Suppressor macrophage treated with lipopolysaccharide for 1 hour (primary cell): ENCODE measurements at places on chromosomes 13 and 19.
A peak's percentile ranks its signal among the peaks of the same experiment; 100 is the strongest.

GRCh38 chr19:10430505-10431253, 10.3 kb downstream of the PDE4A start:
- DNase-seq: peak; percentile 88

- no peak for DNase-seq
These were observed 434.7 kb downstream of the DIAPH3 start for GRCh38 chr13:59728896-59729545.

GRCh38 chr19:54029930-54030490, 33.7 kb downstream of the VSTM1 start:
- DNase-seq: peak; percentile 84

DNA sequence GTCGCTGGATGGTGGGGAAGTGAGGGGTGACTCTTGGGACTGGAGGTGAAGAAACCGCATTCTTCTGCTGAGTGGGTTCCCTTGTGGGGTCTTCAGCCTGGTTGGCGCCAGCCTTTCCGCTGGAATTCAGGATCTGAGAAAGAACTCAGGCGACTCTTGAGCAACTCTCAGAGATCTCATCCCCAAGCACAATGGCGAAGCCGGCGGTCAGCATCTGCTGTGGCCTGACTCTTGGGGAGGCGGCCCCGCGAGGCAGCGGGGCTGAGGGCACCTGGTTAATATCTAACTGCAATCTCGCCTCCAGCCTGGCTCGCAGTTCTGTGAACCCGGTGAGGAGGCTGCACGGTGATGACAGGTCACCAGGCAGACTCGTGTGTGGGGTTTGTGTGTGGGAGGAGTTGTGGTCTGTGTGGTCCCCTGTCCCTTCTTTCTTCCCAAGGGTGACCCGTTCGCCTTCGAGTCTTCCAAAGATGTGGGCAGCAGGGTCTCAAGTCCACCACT, 883 bp downstream of the ZNF441 start:
- peak; percentile 41 for DNase-seq

GRCh38 chr13:46396341-46396740, 9.3 kb upstream of the RUBCNL start:
- DNase-seq: no peak

- DNase-seq: peak; percentile 25
These were observed 23.8 kb downstream of the ZSWIM9 start for GRCh38 chr19:48194041-48194843.

- no peak for DNase-seq
These were observed 16.8 kb upstream of the IGSF23 start for GRCh38 chr19:44596428-44597130.

DNA sequence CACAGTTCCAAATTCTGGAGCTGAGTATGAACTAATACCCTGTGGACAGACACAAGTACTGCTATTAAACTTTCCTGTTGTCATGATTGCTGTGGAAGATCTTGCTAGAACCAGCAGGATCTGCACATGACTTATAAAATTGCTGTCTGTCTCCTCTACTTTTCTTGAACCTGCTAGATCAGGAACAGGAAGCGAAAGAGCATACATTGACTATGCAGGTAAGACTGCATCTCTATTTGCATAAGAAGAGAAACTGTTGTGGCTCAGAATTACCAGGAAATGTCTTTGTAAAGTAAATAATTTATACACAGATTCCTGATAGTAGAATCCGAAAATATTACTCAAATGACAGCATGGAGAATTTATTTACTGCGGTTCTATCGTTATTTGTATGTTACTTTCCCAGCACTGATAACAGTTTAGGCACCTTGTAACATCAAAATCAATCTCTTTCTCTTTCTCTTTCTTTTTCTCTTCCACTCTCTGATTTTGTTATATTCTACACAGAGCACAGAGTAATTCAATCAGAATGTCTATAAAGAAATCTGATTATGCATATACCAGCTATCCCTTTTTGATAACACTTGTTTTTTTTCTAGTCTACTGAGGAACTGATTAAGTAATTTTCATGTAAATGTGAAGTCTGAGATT, 226.5 kb downstream of the MYO16 start:
- DNase-seq: no peak

- DNase-seq: peak; percentile 1
These were observed 27.7 kb downstream of the ZNF461 start for GRCh38 chr19:36638862-36639510.

- no peak for DNase-seq
These were observed 49.2 kb downstream of the POLR1D start for GRCh38 chr13:27670861-27671260.

GRCh38 chr19:18223860-18224524, 2.2 kb downstream of the PDE4C start:
- DNase-seq: peak; percentile 41

DNA sequence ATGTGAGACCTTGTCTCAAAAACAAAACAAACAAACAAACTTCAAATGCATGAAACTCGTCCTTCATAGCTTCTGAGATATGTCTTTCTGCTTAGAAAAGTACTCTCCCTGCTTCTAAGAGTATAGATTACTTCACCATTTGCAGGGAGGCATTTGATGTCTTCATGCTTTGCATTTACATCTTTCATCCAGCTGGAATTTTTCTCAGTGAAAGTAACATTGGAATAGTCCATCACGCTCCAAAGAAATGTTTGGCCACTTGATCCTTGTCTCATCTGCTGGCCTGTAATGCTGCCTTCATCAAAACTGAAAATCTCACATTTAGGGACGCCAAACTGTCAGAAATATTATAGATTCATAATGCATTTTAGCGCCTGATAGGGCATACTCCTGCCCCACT, 19.2 kb downstream of the PNMA8A start:
- no peak for DNase-seq

DNA sequence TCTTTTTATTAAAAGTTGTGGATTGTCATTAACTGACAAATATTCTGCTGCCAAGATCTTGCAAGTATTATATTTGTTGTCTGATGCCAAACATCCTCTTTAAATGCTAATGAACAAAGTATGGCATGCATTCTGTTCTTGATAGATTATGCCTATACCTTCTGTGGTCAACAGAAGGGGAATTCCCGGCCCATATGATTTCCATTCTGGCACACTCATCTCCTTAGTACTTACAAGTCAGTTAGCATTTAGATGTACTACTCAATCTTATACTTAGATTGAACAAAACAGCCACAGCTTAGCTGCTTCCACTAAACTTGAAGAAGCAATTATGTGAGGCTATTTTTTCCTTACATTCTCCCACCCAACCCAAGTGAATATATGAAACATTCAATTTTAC, 246.1 kb upstream of the DACH1 start:
- no peak for DNase-seq

- DNase-seq: no peak
These were observed 1.8 kb downstream of the TNFAIP8L1 start for GRCh38 chr19:4641132-4641531.

DNA sequence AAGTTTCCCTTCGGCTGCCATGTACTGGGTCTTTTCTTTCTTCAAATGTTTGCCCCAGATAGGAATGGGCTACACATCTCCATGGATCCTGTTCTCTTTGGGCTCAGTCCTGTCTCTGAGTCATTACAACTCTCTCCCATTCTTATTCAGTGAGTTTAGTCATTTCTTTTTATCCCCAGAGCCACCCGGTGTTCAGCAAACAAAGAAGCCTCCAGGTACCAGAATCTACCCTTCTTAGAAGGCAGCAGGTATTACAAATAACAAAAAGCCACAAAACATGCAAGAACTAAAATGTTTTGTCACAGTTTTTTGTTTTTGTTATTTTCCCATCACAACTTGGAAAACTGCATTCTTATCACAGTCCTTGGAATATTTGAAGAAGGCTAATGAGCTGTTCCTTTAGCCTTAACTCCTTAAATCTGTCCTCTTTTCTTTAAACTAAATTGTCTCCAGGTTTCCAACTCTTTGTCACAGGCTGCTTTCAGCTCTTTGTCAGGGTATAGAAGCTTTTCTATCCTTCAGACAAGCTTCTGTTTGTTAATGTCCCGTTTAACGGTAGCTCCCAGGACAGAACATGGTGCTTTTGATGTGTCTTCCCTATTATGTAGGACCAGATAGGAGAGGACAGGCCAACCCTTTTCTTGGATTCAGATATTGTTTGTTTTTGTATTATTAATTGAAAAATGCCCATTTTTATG, 215.5 kb upstream of the HTR2A start:
- DNase-seq: no peak

DNA sequence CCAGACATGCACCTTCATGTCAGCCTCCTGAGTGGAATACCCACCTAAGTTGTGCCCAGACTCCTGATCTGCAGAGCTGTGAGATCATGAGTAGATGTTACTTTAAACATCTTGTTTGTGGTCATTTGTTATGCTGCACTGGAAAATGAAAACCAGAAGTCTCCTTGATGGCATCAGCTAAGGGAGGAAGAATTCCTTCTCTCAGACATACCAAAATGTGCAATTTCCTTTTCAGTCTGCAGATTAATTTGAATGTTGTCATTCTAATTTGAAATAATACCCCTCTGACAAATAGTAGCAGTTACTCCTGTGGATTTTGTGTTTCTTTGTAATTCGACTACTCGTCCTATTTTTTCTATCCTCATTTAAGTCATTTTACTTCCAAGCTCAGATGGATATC, 59.3 kb downstream of the ITGBL1 start:
- DNase-seq: no peak

GRCh38 chr19:35665604-35666003, 713 bp upstream of the UPK1A start:
- no peak for DNase-seq

DNA sequence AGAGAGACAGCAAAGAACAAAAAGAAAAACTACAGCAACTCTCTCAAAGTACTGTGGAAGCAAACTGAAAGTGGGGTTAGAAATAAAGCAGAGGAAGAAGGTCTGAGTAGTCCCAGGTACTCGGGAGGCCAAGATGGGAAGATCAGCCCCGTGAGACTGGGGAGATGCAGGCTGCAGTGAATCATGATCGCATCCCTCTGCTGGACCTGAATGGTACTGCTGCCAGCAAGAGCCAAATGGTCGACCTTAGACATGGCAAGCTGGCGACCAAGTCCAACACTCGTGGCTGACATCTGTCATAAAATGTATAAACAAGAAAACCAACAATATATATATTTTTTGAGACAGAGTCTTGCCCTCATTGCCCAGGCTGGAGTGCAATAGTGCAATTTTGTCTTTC, 33.7 kb upstream of the ZNF724 start:
- DNase-seq: peak; percentile 52

DNA sequence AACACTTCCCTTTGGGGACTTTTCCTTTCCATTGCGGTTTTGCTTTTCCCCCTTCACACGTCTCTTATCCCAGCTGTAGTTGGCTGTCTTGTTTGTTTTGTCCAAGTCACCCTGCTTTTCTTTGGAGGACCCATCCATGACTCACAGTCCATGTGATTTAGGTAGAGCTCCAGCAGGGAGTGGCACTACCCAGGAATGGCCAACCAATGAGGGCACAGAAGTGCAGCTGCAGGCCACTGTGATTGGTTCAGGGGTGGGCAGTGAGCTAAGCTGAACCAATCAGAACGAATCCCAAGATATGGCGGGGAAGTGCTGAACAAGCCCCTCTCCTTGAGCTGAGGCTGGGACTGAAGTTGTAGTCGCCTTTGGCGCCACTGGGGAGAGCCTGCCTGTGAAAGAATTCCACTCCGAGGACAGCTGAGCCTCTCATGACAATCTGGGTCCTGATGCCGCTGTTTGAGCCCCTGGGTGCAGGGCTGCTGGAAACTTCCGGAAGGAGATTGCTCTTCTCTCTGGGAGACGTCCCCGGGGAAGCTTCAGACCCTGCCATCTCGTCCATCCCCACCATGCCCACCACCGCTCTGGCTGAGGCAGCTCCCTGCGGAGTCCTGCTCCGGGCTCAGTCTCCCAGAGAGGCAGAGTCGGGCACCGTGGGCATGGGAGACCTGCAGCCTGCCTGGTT, 62.9 kb upstream of the URI1 start:
- DNase-seq: no peak

DNA sequence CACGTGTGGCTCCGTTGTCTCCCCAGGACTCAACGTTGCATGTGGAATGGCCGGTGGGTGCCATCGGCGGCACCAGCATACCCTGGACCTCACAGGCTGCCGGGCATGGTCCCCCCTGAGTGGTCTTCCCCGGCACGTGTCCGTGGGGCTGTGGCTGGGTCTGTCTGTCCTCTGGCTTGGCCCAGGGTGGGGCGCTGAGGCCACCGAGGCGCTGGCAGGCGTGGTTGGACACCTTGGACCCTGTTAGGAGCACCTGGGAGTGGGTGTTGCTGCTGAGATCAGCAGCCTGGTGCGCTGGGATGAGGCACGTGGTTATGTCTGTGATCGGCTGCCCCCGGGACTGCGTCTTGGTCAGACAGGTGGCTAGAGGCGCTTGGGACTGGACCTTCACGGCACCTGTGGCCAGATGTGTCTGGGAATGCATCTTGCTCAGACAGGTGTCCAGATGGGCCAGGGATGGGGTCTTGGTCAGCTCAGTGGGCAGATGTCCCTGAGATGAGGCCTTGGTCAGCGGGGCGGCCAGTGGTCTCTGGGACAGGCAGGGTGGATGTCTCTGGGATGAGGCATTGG, 9.2 kb downstream of the IQCN start:
- no peak for DNase-seq

DNA sequence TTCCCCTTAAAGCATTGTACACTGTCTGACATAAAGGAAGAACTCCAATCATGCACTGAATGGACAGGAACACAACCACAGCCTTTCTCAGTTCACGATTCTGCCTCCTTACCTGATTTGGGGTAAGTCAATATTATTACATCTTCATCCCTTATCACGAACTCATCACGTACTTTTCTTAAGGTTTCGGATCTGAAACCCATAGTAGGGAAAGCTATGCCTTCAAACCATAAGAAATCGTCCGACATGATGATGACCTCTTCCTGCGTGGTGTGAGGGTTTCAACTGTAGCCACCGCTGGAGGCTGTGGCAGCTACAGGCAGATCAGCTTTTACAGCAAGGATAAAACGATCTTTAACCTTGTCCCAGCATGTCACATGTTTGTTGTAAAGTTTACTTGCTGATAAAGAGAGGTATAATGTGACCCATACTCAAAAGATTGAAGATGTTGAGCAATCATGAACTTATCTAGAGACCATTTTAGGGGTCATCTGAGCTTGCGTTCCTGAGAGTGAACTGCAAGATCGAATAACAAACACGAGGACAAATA, at the start of gene SULT2A1:
Gene SULT2A1, minus strand, starts transcription at position 306 of the 550 bp plus-strand sequence. Its CDS starts 58 bp downstream, at position 248.
- no peak for DNase-seq

- no peak for DNase-seq
These were observed 3.3 kb downstream of the RNASEH2B start for GRCh38 chr13:50912851-50913250.

DNA sequence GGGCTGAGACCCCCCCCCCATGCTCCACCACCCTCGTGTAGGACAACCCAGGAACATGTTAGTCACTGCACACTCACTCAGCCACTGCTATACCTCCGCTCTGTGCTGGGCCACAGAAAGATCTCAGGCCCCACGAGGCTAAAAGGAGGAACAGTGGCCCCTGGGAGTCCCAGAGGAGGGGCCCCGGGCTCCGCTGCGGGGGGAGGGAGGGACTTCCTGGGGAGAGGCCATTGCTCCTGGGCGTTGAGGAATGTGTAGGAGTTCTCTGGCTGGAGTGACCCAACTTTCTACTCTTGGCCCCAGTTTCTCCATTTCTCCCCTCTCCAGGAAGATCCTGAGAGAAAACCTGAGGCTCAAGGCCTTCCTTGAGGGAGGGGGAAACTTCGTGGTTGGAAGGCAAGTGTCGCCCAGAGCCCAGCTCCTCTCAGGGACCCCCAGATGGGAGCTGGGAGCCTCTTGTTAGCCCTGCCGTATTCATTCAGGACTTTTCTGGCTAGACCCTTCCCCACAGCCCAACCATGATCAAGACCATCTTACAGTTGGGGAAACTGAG, 13.6 kb downstream of the ONECUT3 start:
- DNase-seq: peak; percentile 28

GRCh38 chr13:99037756-99038155, 59.9 kb upstream of the DOCK9 start:
- DNase-seq: no peak
